AG04450 (cell line): ENCODE measurements at places on chromosomes 6 and 20.

GRCh38 chr6:48743738-48744137, 632.7 kb upstream of the PTCHD4 start:
- no peak for DNase-seq

GRCh38 chr6:31401403-31401802, 2.0 kb upstream of the MICA start:
- DNase-seq, result peak; percentile 56

GRCh38 chr6:20879526-20879925, 345.3 kb downstream of the CDKAL1 start:
- DNase-seq, result no peak

- no peak for DNase-seq
These were observed 580.0 kb upstream of the ZNF337 start for GRCh38 chr20:26276554-26277210.

GRCh38 chr6:135858931-135859330, 7.4 kb downstream of the PDE7B start:
- no peak for DNase-seq

DNA sequence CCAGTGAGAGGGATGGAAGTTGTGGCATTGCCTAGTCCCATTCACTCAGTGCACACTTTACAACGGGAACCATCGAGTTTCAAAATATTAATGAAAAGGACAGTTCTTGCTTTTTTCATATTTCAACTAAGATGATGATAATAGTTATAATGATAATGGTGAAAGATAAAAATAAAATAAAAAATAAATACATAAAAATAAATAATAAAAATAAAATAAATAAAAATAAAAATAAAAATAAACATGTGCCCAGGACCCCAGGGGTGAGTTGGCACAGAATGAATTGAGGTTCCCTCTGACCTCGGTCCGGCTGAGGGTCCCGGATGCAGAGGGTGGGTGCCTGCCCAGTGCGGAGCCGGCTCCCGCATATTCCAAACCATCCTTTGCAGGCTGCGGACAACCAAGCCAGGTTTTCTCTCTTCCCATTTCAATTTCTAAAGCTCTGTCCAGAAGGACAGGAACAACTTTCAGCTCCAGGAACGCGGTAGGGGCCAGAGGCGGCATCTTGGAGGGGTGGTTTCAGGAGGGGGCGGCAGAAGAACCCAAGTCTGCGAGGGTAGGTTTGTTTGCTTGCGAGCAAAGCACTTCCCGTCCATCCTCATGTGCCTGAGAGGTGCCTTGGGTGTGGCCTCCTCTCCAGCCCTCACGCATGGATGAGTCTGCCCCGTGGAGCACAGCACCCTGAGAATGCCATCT, 236.8 kb downstream of the DLL1 start:
- no peak for DNase-seq

- no peak for DNase-seq
These were observed 1026.6 kb upstream of the MAP3K7 start for GRCh38 chr6:91613481-91613880.

- no peak for DNase-seq
These were observed 608.6 kb downstream of the COL12A1 start for GRCh38 chr6:74597266-74597665.

DNA sequence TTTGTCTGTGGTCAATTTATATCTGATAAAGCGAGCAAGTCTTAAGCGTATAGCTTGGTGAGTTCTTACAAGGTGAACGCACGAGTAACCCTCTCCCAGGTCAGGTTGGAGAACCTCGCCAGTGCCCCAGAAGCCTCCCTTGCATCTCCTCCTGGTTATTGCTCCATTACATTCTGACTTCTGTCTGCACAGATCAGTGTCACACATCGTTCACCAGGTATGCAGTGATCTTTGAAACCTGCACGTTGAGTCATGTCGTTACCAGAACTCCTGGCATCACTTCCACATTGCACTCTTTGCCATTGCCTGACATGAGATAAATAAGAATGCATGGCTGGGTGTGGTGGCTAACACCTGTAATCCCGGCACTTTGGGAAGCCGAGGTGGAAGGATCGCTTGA, 44.2 kb downstream of the AKAP12 start:
- DNase-seq, result no peak

- DNase-seq, result no peak
These were observed 117.2 kb upstream of the THBS2 start for GRCh38 chr6:169370666-169371343.
